SJCRH30 (cell line): ENCODE measurements at places on chromosomes 4 and X.

- no peak overlapping the region for H3K4me3 ChIP-seq
- DNase-seq = no peak
These were observed 52.5 kb downstream of the SORCS2 start for GRCh38 chr4:7244751-7245320.

DNA sequence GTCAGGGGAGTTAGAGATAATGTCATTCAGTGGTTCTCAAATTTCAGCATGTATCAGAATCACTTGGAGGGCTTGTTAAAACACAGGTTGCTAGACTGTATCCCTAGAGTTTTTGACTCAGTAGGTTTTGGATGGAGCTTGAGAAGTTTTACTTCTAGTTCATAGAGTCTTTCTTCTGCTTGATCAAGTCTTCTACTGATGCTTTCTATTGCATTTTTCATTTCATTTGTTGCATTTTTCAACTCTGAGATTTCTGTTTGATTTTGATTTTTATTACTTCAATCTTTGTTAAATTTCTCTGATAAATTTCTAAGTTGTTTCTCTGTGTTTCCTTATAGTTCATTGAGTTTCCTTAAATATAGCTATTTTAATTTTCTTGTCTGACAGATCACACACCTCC is 361.4 kb downstream of the RAPGEF2 start:
- H3K27me3 ChIP-seq = no peaks in the 10 kb centered on the region
- no peaks in the 10 kb centered on the region for H3K4me1 ChIP-seq
- no peak overlapping the region for H3K27ac ChIP-seq
- DNase-seq = no peak
- no peak overlapping the region for H3K4me3 ChIP-seq

DNA sequence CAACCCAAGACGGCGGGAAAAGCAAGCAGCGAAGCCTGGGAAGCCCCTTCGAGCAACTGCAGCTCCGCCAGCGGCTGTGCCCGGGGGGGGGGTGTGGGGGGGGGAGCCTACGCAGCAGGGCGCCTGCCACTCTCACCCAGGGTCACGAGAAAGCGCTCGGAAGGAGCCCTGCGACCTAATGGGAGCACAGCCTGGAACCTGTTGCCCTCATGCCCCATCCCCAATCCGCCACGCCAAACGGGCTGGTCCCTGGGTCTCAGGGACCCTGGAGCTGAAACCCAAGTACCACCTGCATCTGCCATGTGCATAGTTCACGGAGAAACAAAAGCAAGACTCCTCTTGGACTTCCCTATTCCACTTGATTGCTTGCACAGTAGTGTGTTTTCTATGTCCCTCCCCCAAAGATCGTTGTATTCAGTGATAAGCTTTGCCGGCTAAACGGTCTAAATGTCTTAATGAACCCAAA is 359 bp upstream of the GAB3 start:
- H3K27me3 ChIP-seq = no peaks in the 10 kb centered on the region
- DNase-seq = no peak
- H3K4me1 ChIP-seq = no peaks in the 10 kb centered on the region
- no peak overlapping the region for H3K4me3 ChIP-seq
- H3K36me3 ChIP-seq = no peaks in the 10 kb centered on the region

DNA sequence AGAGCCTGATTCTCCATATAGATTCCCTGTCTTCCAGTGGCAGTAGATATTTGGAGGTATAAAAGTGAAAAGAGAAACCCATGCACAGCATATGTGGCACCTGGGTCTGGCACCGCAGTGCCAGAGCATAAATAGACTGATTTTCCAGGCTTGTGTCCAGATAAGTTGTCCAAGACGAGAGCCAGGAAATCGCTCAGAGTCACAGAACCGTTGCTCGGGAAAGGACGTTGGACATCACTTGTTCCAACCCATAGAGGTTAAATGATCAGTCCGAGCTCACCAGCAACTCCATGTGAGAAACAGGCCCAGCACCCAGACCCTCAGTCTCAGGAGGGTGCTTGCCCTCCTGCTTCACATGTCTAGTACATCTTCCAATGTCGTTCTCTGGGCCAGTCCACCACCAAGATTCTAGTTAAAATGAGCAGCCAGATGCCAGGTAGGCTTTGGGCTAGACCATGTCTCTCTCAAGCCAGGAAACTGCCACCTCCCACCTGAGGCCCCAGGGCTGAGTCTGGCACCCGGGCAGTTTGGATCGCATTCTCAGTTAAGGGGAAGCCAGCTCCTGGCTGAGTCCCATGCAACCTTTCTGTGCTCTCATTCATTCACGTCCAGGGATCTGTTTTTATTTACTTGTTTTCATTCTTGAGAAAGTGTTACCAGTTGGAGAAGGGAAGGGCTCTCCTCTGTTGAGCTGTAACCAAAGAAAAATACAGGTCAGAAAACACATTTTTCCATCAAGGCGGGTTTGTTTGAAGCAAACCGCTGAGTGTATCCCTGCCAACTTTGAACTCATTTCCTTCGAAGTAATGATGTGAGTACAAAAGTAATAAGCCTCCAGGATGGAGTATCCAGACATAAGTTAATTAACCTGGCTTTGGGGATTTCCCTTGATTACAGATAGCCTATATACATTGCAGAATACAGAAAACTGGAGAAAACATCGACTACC is 91.7 kb downstream of the PHOX2B start:
- H3K4me1 ChIP-seq = peaks cover 12% of the 10 kb centered on the region
- H3K36me3 ChIP-seq = peaks cover 78% of the 10 kb centered on the region
- no peaks in the 10 kb centered on the region for H3K27me3 ChIP-seq
- no peak overlapping the region for H3K27ac ChIP-seq
- no peak overlapping the region for H3K4me3 ChIP-seq
- DNase-seq = no peak

- no peaks in the 10 kb centered on the region for H3K36me3 ChIP-seq
- no peak overlapping the region for H3K4me3 ChIP-seq
- DNase-seq = no peak
- no peak overlapping the region for H3K27ac ChIP-seq
- no peaks in the 10 kb centered on the region for H3K27me3 ChIP-seq
These were observed 10.0 kb downstream of the CXCL3 start for GRCh38 chr4:74028504-74028903.
